ENCODE measurements at places on chromosomes 2 and 18.

- no peak for DNase-seq
Observed at GRCh38 chr2:2048461-2048860, 282.6 kb downstream of the MYT1L start.

DNA sequence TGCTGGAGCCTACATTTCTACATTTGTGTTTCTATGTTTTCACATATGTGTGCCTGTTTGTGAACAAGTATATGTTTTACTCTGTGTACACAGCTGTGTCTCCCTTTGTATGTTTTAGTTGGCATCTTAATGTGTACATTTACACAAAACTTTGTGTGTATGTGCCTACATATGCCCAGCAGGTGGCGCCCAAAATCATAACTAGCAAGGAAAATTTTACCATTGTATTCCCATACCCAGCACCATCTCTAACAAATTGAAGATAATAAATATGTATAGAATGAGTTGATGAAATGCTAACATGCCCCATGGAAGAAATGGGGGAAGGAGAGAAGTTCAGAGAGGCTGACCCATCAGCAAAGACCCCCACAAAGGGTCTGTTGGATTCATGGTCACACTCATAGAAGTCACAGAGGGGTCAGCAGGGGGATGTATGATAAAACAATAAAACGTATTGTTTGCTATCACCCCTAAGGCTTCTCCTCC, 48.1 kb downstream of the PKDCC start:
- peak; percentile 53 for DNase-seq

DNA sequence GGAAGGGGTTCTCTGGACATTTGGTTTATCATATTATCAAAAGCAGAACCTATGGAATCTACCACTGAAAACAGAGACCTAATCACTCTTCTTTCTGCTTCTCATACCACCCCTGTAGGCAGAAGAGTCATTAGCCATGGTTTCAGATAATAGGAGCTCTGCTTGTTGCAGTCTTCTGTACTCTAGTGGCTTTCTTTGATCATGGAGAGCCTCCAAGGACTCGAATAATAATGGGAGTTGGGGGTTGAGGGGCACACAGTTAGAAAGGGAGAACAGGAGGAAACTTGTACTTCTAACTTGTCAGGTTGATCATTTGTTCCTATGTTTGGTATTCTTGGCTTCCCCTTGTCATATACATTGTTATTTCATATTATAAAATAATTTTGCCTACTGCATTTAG, 52.3 kb upstream of the VWC2L start:
- DNase-seq = no peak

DNA sequence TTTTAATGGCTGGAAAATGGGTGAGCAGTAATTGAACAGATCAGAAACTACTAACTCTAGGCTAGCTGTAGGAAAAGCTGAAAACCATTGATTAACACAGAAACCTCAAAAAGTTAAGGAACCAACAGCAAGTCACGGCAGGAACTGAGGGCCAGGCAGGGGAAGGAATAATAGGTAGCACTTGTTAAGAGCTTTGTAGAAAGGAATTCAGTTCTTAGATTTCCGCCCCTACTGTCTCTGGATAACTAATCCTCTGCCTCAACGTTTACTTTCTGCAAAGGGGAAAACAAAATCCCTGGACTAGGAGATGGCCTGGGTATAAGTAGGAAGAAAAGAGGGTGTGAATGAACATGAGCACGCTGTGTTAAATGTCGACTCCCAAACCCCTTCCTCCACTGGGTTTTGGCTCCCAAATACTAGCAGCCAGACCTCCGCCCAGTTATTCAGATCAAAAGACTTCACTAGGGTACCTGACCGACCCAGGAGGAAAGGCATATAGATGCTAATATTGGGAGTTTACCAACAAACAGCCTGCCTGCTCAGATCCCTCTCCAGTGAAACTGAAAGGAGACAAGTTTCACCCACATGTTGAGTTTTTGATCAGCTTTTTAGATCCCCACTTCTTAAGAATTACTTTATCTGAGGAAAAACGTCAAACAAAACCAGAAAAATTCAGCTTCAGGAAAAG, 12.4 kb downstream of the SMAD2 start:
- DNase-seq = no peak

DNA sequence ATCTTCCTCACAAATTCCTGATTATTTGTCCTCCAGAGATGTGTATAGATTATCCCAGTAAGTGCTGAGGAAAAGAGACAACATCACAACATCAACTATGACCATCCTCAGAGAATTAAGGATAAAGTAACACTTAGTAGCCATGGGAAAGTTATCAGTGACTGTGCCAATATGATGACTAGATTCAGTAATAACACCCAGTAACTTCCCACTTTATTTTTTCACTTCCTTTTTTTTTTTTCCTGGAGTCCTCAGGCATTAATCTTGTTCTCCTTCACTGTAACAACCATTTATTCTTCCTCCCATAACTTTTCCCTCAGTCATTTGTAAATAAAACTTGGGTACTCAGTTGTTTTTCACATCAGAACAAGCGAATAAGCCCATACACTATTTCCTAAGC, 16.7 kb upstream of the PID1 start:
- DNase-seq = no peak

GRCh38 chr18:23585897-23586248, 433 bp downstream of the NPC1 start:
- DNase-seq = no peak

GRCh38 chr2:104043864-104044263, 810.1 kb upstream of the POU3F3 start:
- no peak for DNase-seq

DNA sequence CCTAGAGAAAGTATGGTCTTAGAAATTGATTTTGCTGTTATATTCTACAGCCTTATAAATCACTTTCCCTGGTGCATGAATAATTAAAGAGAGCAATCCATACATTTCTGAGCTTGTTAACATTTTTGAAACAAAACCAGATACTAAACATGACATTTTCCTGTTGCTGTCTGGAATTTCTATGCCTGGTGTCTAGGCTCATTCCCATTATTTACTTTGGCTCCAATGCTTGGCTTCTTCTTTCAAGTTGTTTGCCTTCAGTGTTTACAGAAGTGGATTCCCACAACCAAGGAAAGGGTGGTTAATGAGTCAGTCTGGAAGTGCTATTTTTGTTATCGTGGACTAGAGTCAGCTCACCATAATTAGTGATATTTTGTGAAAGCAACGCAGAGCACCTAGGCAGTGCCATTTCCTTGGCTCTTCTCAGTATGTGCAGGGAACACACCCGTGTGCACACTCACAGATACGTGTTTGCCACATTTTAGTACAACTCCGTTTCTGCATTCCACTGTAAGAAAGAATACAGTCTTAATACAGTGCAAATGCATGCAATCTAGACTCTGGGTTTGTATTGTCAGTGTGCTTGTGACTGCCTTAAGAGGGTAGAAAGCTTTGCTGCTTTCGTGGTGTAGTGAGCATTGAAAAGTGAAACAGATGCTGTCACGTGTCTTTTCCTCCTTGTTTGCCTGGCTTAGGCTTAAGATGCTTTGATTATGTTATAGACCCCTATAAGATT, 185.0 kb upstream of the RASGRP3 start:
- DNase-seq = no peak

- DNase-seq = no peak
Observed at GRCh38 chr2:54783349-54783748, 59.9 kb downstream of the EML6 start.

DNA sequence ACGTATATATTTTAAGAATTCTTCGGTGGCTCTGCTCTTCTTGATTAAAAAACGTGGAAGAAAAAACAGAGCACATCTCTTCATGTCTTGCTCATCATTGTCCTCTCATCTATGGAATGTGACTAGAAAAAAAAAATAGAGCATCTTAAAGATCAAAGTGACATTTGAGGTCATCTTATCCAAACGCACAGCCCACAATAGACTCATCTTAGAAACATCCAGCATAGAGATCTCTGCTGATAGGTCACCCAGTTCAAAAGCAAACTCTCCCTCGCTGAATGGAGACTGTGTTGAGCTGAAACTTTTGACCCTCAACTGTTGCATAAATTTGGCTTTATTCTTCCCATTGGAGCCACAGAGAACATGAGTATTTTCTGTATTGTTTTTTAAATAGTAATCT, 65.2 kb downstream of the CMPK2 start:
- DNase-seq = no peak

- DNase-seq = no peak
Observed at GRCh38 chr2:73939419-73939818, 12.7 kb downstream of the DGUOK start.

GRCh38 chr2:196926562-196927375, at the start of gene PGAP1:
TSS of gene PGAP1 (minus strand) at chr2:196926707. CDS start at chr2:196926616, 91 bp downstream.
- peak; percentile 80 for DNase-seq

GRCh38 chr18:40013001-40013609, 1941.9 kb upstream of the PIK3C3 start:
- no peak for DNase-seq

- DNase-seq = no peak
Observed at GRCh38 chr2:179331061-179331460, 66.4 kb upstream of the SESTD1 start.

GRCh38 chr2:155766342-155767115, 566.0 kb downstream of the NR4A2 start:
- no peak for DNase-seq

DNA sequence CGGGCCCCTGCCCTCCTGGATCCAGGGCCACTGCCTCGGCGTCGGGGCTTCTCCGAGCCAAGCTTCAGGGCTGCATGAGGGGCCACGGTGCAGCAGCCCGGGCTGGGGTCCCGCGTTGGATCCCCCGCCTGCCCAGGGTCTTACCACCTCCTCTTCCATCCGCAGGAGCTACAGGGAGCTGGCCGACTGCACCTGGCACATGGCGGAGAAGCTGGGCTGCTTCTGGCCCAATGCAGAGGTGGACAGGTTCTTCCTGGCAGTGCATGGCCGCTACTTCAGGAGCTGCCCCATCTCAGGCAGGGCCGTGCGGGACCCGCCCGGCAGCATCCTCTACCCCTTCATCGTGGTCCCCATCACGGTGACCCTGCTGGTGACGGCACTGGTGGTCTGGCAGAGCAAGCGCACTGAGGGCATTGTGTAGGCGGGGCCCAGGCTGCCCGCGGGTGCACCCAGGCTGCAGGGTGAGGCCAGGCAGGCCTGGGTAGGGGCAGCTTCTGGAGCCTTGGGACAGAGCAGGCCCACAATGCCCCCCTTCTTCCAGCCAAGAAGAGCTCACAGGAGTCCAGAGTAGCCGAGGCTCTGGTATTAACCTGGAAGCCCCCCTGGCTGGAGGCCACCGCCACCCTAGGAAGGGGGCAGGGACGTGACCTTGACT, 52.1 kb downstream of the RAMP1 start:
- DNase-seq = no peak

- no peak for DNase-seq
Observed at GRCh38 chr18:44979748-44980147, 299.1 kb downstream of the SETBP1 start.

DNA sequence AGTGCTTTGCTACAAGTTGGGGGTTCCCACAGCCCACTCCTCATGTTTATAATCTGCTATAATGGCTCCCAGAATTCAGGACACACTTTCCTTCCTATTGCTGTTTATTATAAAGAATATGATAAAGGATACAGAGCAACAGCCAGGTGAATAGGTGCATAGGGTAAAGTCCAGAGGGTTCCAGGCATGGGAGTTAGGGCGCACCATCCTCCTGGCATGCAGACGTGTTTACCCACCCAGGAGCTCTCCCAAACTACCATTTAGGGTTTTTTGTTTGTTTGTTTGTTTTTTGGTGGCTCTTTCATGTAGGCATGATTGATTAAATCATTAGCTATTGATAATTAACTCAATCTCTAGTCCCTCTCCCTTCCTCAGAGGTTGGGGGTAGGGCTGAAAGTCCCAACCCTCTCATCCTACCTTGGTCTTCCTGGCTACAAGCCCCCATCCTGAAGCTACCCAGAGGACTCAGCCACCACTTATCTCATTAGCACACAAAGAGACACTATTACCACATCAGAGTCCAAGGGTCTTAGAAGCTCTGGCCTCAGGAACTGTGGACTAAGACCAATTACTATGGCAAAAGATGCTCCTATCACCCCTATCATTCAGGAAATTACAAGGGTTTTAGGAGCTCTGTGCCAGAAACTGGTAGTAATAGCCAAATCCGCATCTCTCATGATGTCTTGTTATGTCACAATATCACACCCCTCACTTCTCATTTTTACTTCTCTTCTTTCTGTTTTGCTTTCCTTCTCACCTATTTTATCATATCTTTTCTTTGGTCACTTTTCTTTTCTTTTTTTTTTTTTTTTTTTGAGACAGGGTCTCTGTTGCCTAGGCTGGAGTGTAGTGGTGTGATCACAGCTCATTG, 154.9 kb upstream of the TTC39C start:
- DNase-seq = no peak

GRCh38 chr2:20534913-20535801, 88.3 kb downstream of the RHOB start:
- no peak for DNase-seq

- no peak for DNase-seq
Observed at GRCh38 chr18:74869904-74870863, 272.5 kb downstream of the ZNF407 start.

GRCh38 chr2:216117561-216118340, 8.6 kb downstream of the XRCC5 start:
- DNase-seq = no peak

- DNase-seq = no peak
Observed at GRCh38 chr18:58201733-58202730, 158.0 kb downstream of the NEDD4L start.

GRCh38 chr18:9066817-9067306, 35.6 kb upstream of the NDUFV2 start:
- DNase-seq = no peak

DNA sequence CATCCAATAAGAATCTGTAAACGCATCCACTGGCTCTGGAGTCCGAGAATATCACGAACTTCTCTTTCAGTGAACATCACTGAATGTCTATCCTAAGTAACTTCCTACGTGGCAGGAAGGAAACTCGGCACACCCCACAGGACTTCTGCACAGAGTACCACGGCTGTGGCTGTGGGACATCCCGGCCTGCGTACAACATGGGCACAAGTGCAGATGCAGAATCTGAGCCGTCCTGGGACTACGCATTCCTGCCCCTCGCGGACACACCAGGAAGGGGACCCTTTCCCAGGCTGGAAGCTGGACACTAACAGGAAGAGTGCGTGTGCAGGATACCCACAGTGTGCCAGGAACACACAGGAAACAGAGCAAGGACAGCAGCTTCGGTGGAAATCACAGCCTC, 60.6 kb downstream of the ZNF516 start:
- DNase-seq = no peak

DNA sequence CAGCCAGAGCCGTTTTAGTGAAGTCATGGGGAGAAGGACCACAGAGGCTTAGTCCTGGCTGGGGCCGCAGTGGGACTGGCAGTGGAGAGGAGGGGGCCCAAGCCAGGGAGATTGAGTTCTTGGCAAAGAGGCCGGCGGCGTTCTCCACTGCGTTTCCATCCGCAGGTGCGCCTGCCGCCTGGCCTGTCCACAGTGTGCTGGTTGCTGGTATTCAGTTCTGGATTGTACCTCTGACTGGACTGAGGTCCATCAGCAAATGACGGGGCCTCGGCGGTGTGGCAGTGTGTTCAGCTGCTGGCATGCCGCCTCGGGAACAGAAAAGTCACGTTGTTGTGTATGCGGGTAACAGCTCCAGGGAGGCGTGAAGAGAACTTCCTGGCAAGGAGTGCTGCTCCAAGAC, 36.8 kb downstream of the LRRFIP1 start:
- DNase-seq = no peak

- DNase-seq = no peak
Observed at GRCh38 chr2:26746934-26747333, 17.1 kb upstream of the SLC35F6 start.
